ENCODE measurements at places on chromosomes 4 and X. TPM values are rescaled to one million over a fixed set of nuclear protein-coding genes. Genes with fewer than 3 reads are reported as not detected.
A peak's percentile ranks its signal among the peaks of the same experiment; 100 is the strongest.

AFF2 gene
- total RNA-seq, result not detected

GRCh38 chr4:60485276-60485675 lies 714.9 kb upstream of the ADGRL3 start:
- DNase-seq, result no peak

DNA sequence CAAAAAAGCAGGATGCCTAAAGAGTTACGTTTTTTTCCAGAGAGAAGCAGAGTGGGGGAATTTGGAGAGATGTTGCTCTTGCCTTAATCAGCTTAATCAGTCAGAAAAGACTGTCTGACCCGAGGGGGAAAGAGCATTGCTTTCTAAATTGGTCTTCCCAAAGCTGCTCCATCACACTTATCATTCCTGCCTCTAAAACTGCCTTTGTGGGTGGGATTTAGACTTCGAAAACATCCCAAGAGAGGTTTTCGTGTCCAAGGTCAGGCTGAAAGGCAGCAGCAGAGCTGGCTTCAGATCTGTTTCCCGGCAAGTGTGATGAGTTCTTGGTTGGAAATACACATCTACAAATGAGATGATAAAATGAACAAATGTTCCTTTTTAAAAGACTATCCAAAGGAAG lies 155.2 kb downstream of the SH2D1A start:
- DNase-seq, result no peak

- no peak for DNase-seq
Observed at GRCh38 chr4:83172371-83172770, 57.8 kb upstream of the PLAC8 start.

GRCh38 chr4:147326591-147326990 lies 154.3 kb upstream of the EDNRA start:
- DNase-seq, result no peak

DNA sequence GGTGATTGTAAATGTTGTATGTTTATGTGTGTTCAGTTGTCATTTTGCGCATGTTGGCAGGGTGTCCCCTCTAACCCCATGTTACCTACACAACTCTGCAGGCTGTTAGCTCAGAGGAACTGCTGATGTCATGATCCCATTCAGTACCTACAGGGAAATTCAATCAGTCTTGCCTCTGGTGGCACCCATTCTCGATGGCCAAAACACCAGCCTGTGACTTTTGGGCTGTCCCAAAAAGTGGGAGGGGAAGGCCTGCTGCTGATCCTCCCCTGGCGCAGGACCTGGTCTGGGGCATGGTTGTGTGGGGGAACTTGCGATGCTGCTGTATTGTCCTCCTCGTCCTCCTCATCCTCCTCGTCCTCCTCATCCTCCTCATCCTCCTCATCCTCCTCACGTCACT lies 174.5 kb downstream of the DCLK2 start:
- DNase-seq, result no peak

DNA sequence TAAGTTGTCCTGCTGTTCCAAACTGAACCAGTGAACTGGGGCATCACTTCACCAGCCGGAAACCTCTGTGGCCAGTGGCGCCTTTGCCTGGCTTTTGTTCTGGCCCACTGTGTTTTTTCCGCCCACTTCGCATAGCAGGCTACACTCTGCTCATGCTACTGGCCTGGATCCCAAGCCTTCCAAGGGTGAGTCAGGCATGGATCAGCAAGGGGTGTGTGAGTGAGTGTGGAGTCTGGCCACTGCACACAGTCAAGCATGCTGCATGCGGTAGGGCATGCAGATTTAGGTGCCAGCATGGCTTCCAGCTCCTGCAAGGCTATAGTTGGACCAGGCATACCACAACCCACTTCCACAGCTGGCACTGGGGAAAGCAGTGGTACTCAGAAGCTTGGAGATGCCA lies 1967.9 kb downstream of the C4orf33 start:
- DNase-seq, result no peak

DGKK gene
- total RNA-seq, result not detected

DNA sequence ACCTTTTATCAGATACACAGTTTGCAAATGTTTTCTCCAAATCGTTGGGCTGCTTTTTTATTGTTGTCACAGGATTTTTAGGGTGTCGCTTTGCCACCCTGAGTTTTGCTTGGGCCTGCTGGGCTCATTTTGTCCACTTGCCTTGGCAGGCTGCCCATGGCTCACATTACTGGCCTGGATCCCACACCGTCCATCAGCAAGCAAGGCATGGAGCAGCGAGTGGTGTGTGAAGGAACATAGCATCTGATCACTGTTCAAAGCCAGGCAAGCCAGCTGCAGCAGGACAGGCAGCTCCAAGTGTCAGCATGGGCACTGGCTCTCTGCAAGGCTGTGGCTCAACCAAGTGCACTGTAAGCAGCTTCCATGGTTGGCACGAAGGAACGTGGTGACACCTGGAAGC lies 261.4 kb upstream of the TECRL start:
- no peak for DNase-seq

GRCh38 chr4:34932591-34932990 lies 1311.7 kb downstream of the ARAP2 start:
- DNase-seq, result no peak

DNA sequence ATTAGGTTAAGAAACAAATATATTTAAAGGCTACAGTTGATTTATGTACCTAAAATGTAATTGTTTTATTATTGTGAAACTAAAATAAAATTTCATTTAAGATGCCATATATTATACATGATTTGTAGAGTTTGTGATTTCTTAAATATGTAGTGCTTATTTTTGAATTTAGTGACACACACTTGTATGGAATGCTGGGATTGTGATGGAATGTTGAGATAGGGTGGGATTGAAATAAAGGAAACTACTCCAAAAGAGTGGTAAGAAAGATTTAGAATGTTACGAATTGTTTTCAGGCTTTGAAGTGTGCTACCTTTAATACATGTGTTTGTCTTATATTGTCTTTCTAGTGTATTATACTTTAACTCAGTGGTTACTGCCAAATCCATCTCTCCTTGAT lies 330.3 kb upstream of the PITX2 start:
- DNase-seq, result no peak

GRCh38 chrX:57929373-57929772 lies 19.1 kb upstream of the ZXDA start:
- DNase-seq, result no peak

GRCh38 chrX:133649651-133650050 lies 234.4 kb upstream of the GPC4 start:
- no peak for DNase-seq

DNA sequence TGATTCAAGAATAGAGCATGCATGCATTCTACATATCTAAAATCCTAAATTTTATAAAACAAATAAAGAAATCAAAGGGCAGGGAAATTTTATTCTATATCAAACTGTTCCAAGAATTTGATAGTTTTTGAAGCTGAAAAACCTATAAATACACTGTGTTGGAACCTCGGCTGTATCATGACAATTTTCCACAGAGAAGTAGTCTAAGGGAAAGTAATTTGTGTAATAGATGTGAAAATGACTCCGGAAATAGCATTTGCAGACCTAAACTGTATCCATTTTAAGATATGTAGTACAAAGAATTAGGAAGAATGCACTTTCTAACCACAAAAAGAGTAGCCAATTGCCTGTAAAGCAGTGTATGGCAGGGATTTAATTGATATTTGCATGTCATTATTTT lies 112.5 kb upstream of the WDR17 start:
- no peak for DNase-seq

PDGFRA gene
- 0.05 TPM for total RNA-seq

TLR1 gene
- total RNA-seq, result 3.6 TPM

- no peak for DNase-seq
Observed at GRCh38 chr4:69642961-69643360, 3.5 kb upstream of the UGT2A2 start.

- DNase-seq, result peak; percentile 24
Observed at GRCh38 chr4:156475322-156475721, 496.3 kb downstream of the PDGFC start.

- DNase-seq, result no peak
Observed at GRCh38 chr4:110139815-110140214, 58.6 kb downstream of the ELOVL6 start.

GRCh38 chr4:159639671-159640323 lies 536.9 kb downstream of the RAPGEF2 start:
- DNase-seq, result no peak

KCTD8 gene
- total RNA-seq, result not detected

DNA sequence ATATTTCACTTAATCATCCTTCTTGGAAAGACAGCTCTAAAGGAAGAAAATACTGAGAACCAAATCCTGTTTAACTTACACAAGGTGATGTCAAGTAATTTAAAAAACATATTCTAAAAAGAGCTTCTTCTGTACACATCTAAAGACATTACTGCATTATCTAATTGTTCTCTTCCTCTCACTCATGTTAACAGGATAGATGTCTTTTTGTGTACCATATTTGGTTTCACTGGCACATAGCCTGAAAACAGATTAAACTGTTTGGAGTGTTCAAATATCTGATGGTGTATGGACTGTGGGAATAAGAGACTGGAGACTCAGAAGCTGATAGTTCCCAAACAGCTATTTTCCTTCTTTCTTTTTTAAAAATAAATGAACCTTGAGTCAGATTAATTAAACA lies 213.3 kb upstream of the MAB21L2 start:
- DNase-seq, result no peak

GRCh38 chr4:168713253-168713652 lies 216.4 kb downstream of the PALLD start:
- DNase-seq, result no peak

- DNase-seq, result no peak
Observed at GRCh38 chr4:15784959-15785634, 7.0 kb downstream of the CD38 start.

GRCh38 chrX:10015723-10016518 lies 48.8 kb downstream of the CLDN34 start:
- DNase-seq, result no peak

DNA sequence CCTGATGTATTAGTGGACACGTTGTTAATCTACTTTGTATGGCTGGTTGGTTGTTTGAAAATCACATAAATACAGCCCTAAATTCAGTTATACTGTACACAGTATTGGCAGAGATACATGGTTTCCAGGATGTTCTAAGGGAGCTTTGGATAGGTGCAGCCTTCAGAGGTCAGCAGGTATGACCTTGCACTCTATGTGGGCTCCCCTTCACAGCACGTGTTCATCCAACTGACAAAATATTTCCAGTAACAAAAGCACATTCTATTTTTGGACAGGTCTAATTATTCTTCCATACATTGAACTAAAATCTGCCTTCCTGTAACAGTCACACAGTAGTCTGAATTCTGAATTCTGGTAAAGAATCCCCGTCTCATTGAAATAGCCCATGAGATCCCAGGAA lies 92.8 kb upstream of the RAPGEF2 start:
- DNase-seq, result no peak

All from NCI-H460 (cell line).